NCI-H510A (cell line): ENCODE measurements at places on chromosomes 11 and 22.

DNA sequence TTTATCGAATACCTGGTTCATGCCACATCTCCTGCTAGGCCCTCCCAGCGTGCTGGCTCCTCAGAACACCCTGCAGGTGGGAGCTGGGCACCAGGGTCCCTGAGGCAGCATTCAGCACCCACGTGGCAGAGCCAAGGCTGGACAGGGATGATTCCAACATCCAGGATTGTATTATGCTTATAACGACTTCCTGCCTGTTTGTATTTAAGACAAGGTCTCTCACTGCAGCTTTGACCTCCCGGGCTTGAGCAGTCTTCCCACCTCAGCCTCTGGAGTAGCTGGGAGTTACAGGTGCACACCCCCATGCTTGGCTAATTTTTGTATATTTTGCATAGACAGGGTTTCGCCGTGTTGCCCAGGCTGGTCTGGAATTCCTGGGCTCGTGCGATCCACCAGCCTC is 64.7 kb upstream of the WNT7B start:
- DNase-seq: no peak

GRCh38 chr22:39525658-39525975 is 5.3 kb downstream of the ATF4 start:
- DNase-seq: no peak

DNA sequence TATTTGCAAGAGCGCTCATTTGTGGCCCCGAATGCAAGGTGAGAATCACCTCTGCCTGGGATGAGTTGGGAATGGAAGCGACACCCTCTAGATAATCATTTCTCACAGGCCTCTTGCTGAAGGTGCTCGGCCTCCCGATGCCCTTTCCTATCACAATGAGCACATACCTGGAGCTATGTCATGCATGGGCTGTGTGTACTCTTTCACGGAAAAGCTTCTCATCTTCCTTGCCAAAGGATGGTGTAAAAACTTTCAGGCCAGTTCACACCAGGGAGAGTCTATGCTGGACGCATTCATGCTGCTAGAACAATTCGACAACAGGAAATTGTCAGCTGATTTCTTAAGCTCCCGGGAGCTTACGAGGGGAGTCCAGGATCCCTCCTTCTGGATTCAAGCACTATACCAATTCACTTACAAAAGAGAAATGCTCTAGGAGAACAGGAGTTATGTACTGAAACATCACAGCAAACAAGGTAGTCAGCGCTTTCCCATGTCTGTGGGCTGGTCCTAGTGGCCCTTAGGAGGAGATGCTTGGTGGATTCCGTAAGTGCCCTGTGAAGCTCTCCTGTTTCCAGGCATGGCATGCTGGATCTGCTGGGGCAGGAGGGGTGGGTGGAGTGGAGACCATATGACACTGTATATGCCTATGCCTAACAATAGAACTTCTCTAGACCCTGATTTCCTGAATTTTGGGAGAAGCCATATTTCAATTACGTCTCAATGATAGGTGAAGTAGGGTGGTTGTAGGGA is 53.1 kb upstream of the B3GAT1 start:
- DNase-seq: no peak

GRCh38 chr11:117289795-117290194 is 1.4 kb upstream of the BACE1-AS start:
- no peak for DNase-seq

- DNase-seq: no peak
Measured at GRCh38 chr11:83863272-83863671, 577.1 kb upstream of the CCDC90B start.

- peak; percentile 17 for DNase-seq
Measured at GRCh38 chr11:102414559-102414958, 38.0 kb downstream of the TMEM123 start.

GRCh38 chr22:26789951-26790350 is 132.6 kb downstream of the MIAT start:
- no peak for DNase-seq

DNA sequence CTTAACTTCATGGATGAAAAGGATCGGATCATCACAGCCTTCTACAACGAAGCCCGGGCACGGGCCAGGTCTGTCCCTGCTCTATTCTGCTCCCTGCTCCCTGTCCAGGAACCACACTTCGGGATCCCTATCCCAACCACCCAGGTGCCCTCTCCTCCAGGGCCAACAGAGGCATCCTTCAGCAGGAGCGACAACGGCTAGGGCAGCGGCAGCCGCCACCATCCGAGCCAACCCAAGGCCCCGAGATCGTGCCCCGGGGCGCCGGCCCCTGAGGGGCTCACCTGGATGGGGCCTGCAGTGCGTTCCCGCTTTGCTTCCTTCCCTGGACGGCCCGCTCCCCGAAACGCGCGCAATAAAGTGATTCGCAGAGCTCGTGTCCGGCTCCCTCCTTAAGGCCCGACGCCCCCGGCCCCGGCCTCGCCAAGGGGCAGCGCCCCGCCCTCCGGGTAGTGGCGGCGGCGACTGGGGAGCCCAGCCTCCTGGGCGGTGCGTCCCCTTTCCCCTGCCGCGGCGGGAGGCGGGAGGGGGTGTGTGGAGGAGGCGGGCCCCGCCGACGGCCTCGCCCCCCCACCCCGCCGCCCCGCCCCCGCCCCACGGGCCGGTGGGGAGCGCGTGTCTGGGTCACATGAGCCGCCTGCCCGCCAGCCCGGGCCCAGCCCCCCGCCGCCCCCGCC is at the start of gene VEGFB:
Gene VEGFB, plus strand, starts transcription at position 672 of the 674 bp plus-strand sequence. CDS start 250 bp downstream, outside the sequence.
- peak; percentile 66 for DNase-seq

DNA sequence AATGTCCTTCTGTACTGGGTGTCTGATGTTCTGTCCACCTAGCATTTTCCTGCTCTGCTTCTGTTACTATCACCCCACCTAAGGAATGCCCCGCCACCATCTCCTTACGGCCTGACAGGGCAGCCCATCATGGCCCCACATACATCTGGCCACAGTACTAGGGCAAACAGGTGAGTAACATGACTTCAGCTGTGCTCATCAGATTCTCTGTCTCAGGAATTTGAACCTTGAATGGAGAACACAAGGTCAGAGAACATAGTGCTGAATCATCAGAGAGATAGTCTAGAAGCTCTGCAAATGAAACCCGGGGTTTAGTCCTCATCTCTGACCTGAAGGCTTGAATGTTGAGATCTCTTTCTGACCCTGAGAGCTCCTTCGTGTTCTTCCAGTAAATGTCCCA is 32.4 kb downstream of the ZC3H12C start:
- no peak for DNase-seq

GRCh38 chr11:5291207-5291838 is 10.4 kb downstream of the OR51B4 start:
- DNase-seq: no peak

DNA sequence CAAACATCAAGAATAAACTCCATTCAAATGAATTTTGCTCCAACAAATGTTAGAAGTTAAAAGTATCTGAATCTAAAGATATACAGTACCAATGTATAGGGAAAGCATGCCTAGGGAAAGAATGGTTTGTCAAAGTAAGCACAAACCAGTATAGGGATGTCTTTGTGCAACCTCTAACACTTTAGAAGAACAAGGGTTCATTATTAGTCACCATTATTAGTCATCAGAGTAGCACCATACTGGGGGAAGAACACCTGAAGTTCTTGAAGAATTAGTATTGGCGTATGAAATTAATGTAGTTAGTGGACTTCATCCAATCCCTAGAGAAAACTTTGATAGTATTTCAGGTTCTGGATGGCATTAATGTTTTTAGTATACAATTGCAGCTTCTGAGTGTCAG is 943.7 kb downstream of the METTL15 start:
- DNase-seq: no peak

DNA sequence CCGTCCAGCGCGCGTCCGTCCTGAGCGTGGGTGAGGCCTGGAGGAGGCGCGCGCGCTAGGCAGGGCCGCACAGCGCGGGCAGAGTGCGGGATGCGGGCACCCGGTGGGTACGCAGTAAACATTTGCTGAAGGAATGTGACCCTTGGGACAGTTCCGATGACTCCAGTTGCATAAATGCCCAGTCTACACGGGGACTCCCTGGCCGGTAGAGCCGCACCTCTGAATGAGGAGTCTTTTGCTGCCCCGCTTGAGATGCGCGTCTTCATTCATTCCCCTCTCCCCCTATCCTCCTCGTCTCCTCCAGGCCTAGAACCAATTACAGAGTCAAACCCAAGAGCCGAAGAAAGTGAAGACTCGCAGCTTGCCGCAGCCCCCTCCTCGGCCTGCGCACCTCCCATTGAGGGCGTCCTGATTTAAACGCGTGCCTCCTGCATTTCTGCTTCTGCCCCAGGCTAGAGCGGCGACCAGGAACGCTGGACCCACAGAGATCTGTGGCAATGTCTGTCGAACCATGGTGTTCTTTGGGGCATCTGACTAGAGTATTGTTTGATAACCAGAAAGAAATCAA is 729 bp upstream of the CHKB start:
- no peak for DNase-seq

DNA sequence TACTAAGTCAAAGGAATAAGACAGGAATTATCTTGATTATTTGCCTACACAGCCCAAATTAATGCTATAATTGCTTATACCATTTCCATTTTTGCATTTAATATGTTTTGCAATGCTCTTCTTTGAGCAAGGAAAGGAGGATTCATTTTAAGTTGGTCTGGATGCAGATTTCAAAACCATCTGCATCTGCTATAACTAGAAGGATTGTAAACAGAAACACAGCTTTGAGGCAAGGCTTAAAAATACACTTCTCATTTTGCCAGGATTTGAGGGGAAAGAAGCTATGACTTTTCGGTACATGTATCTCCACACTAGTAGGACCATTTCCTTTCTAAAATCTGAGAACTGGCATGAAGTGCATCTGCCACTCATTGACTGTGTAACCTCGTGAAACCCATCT is 95.9 kb upstream of the MTNR1B start:
- no peak for DNase-seq

DNA sequence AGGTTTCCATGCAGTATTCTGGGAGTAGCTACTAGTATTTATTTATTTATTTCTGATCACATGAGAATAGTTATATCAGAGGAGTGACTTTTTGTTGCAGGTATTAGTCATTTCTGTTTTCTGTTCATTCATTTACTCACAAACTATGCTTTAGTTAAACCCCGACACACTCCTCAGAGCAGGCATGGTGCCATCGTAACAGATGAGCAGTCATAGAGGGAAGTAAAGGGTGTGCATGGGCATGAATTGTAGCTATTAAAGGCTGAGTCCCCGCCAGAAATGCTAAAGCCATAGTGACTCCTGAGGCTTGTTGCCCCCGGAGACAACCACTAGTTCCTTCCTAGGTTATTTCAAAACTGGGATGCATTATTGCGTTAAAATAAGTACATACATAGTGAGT is 10.6 kb downstream of the JHY start:
- no peak for DNase-seq

GRCh38 chr22:50011447-50012210 is 936 bp downstream of the IL17REL start:
- no peak for DNase-seq

GRCh38 chr22:19576460-19577421 is 52.5 kb upstream of the CLDN5 start:
- DNase-seq: no peak

DNA sequence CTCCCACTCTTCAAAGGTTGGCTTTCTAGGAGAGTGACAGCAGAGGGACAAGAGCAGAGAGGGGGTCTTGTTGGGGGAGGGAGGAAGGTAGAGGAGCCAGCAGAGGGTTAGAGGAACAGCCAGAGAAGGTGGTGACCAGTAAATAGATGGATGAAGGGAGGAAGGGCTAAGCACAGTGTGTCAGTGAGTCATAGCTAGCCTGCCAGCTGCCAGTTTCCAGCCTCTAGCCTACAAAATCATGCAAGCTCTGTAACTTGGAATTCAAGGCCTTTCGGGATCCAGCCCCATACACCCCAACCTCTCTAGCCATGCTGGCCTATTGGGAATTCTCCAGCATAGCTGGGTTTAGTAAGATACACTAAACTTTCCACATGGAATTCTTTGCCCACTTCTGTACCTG is 147.4 kb upstream of the TEAD1 start:
- no peak for DNase-seq

GRCh38 chr11:29317694-29318093 is 699.1 kb downstream of the KCNA4 start:
- no peak for DNase-seq

DNA sequence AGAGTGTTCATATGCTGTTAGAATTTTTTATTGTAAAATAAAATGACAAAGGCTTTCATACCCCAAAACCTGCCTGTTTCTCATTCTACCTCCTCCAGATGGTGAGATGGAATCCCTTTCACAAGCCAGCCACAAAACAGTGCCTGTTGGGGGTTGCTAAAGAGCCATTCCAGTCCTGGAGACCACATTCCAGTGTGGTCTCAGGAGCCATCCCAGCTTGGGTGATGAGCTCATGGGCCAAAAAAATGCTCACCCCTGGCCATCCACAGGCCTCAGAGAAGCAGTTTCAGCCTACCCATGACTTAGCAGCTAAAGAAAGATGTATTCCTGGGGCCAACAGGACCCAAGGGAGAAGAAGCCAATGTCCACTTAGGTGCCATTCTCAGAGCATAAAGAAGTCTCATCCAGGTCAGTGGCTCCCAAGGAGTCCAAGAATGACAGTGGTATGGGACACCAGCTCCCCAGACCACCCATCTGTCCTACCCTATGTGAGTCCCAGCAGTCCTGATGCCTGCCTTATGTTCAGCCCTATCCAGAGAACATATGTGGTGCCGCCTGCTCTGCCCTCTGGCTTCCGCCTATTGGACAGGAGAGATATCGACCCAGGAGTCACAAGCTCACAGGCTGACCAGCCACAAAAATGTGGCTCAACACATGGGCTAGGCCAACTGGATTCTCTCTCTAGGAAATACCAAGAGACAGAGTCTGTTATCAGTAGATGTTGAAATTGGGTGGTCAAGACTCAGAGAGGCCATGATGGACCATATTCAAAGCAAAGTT is 26.4 kb downstream of the C11orf91 start:
- DNase-seq: no peak

GRCh38 chr11:70060611-70061293 is 17.4 kb upstream of the ANO1 start:
- DNase-seq: no peak

DNA sequence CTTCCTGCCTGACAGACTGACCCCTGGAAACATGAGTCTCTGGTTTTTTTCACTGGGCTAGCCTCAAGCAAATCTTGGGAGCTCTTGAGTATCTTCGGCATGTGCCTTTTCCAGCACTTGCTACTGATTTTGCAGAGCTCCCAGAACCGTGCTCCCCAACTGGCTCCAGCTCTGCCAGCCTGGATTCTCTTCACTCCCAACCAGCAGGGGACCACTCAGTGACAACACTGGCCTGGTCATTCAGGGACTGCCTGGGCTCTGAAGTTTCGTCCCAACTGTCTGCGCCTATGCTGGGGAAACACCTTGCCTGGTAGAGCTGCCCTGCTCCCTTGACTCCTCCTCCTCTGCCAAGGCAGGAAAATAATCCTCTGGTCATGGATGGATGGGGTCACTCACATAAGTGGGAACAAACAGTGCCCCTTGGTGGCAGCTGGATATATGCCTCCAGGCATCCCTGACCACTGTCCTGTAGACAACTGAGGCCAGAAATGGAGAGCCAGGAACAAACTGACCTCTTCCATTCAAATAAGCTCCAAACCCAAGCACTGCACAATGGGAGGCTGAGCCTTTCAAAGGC is 30.2 kb downstream of the POLDIP3 start:
- DNase-seq: no peak
